AG09309 (cell line): ENCODE measurements at places on chromosomes 12 and 14.

DNA sequence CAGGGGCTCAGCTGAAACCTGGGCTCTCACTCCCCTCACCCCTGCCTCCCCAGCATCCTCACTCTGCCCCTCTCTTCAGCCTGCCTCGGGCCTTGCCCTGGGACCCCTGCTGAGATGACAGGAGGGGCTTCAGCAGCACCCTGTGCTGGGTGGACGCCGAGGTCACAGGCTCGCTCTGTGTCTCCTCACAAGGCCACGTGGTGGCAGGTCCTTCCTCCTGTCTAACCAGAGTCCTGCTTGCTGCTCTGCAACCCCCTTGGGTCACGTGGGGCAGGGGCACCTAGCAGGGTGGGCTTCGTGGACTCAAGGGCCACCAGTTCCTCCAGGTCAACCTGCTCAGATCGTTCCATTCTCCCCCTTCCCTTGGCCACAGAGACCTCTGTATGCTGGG, 90.4 kb downstream of the TMEM121 start:
- DNase-seq: no peak

DNA sequence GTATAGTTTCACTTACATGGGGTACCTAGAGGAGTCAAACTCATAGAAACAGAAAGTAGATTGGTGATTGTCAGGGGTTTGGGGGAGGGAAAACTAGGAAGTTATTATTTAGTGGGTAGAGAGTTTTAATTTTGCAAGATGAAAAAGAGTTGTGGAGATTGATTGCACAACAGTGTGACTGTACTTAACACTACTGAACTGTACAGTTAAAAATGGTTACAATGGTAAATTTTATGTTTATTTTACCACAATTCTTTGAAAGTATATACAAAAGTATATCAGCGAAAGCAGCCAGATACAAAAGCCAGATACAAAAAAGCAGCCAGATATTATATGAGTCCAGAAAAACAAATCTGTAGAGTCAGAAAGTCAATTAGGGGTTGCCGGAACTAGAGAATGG, 247.6 kb downstream of the IPO8 start:
- DNase-seq: no peak

- DNase-seq: no peak
Observed at GRCh38 chr14:74945852-74946658, 9.3 kb downstream of the PGF start.

DNA sequence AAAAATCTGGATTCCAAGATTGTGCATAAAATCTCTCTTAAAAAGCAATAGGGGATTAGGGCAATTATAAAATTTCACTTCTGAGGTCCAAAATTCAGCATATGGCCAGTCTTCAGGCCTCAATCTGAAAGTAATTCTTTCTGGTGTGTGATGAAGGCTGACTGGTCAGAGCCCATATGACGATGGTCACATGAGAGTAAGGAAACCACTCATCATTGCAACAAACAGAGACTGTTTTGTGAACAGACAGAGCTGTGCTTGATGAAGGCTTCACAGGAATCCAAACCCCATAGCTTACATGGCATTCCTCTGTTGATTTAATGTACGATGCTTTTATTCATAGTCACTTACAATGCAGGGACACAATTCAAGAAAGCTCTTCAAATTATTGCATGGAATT, 238.1 kb downstream of the APAF1 start:
- no peak for DNase-seq

- no peak for DNase-seq
Observed at GRCh38 chr12:31526158-31526546, 64.8 kb downstream of the DENND5B start.

DNA sequence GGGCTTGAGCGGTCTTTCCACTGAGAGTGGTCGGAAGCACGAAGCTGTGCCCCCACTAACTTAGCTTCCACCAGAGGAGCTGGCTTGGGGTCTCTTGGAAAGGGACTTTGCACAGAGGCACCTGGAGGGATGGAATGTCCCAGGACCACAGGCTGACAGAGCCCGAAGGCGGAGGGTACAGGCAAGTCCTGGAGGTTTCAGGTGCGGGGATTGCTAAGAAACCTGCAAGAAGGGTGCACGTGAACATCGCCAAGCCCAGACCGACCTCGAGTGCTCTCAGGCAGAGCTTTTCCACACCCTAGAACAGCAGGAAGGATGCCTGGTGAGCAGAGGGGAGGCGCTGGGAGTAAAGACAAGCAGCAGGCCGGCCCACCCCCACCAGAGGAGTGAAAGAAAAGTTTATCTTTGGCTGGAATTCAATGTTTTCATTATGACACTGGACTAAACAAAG, 61.6 kb downstream of the SERPINA3 start:
- no peak for DNase-seq

DNA sequence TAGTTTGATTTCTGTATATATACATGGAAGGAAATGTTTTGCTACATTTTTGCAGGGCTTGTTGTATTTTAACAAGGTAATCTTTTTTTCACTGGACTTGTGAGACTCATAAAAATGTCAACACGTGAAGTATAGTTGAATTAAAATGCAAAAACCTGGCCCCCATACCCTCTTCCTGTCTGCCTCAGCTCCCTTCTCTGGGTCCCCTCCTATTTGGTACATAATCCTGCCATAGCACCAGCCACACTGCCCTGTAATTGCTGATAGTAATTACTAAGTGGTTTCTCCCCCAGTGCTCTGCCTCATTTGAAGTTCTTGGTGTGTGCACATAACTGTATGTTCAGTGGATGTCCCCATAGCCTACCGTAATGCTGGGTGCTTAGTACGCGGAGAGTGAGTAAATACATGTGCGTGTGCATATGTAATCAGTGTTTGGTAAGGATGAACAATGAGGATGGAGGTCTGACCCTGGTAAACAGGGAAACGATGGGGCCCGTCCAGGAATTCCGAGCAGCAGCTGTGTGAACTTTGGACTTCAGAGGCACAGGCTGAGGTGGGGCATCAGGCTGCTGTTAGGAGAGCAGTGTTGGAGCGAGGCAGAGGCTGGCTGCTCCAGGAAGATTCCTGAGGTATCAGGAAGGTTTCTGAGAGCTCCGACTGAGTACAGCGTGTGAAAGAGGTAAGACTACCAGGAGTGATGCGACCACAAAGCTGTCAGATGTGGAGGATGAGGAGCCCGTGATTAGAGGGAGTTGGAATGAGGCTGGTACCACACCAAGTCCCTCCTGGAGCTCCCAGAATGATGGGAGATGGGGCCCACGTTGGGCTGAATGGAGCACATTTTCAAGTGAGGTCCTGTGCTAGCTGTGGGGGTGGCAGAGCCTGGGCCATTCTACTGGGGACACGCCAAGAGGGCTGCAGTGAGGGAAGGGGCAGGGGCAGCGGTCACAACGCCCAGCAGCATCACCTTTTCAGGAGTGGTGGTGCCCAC, 106.8 kb downstream of the PELI2 start:
- DNase-seq: no peak

DNA sequence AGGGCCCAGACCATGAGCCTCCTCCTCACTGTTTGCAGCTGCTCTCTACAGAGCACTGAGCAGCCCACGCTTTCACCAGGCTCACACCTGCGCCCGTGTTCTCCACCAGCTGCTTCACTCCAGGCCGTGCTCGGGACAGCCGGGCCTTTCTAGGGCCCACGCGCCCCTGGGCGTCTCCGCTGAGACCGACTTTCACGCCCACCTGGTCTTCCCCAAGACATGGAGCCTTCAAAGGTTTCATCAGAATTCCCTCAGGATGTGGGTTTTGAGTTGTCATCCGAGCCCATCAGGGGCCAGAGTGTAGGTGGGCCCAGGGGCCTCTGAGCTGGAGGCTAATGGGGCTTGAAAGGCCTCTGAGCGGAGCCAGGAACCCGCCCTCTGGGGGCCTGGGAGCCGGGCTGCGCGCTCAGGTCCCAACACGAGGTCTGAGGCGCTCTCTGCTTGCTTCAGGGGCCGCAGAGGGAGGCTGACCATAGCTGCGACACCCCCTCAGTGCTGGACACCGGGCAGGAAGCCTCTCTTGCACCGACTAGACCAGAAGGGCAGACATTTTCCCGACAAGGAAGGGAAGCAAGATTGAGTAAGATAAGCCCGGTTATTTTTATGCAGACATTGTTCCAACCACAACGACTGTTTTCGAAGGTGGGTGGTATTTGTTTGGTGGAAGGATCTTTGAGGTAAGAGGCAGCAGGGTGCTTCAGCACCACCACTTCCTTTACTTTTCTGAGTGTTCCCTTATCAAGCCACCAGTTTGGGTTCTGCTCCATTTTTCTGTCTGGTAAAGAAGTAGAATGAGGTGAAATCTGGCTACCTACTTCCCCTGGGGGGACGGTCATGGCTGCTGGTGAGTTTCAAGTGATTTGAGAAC, 125.0 kb upstream of the FUT8 start:
- no peak for DNase-seq

DNA sequence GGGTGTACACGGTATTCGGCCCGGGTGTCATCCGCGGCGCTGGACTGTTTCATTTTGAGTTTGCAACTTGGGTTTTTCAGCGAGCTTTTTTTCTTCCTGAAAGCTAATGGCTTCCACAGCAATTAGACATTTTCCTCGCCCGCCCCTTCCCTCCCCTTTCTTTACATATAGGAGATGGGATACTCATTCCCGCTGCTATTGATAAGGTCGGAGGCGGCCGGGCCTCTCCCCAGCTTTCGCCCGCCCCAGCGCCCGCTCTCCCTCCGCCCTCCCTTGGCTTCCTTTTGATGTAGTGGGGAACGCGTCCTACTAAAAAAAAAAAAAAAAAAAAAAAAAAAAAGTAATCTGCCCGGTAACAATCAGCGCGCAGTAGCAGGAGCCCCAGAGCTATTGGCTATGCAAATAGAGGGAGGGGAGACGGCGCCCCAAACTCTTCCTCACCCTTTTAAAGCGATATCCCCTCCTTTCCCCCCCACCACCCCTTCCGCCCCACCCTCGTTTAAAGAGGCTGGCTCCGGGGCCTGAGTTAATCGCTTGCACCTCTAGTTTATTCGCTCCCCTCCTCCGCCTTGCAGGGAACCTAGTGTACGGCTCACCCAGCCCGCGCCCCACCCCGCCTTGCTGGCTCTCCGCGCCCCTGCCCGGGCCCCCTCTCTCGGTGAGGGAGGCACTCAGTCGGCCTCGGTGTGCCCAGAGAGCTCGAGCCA, 1.7 kb upstream of the CCND2 start:
- DNase-seq: no peak

- no peak for DNase-seq
Observed at GRCh38 chr12:76757694-76758093, 6.2 kb upstream of the ZDHHC17 start.

GRCh38 chr12:76542908-76543307, 16.7 kb downstream of the OSBPL8 start:
- DNase-seq: no peak

DNA sequence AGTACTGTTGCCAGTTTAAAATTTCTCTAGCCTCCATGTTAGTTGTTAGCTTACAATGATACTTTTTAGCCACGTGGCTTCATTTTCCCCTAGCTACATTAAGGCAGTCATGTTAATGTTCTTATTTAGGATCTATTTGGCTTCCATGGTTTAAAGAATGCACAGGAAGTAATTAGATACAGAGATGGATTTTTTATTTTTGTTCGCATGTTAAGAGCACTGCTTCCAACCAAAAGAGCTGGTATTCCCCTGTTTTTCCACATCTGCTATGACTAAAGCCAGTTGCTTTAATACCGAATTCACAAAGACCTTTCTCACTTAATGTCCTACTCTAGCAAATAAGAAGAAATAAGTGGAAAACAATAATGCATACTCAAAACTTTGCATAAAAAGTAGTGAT, 45.1 kb downstream of the PRORP start:
- DNase-seq: no peak

DNA sequence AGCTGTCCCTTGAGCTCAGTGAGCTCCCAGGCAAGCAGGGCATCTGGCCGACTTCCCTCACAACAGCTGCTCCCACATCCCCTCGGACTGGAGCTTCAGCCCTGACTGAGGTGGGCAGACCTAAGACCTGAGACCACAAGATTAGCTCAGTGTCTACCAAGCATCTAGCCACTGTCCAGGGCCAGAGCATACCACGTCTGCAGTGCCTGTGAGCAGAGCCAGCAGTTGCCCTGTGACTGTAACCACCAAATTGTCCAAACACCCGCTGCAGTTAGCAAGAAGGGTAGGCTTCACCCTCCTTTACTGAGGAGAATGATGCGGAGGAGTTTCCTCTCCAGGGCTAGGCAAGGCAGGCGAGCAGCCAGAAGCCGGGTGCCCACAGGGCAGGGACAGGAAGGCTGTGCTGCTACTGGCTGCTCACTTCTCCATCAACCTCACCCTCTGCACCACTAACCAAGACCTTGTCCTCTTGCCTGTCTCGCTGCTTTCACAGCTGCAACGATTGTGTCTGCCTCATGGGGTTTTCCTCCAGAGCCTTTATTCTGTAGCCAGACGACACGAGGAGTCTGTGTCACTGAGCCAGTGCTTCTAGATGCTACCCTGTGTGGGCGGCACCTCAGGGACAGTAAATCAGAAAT, 53.9 kb downstream of the ANAPC7 start:
- DNase-seq: no peak

- no peak for DNase-seq
Observed at GRCh38 chr14:21078287-21078686, 8.2 kb downstream of the ARHGEF40 start.

DNA sequence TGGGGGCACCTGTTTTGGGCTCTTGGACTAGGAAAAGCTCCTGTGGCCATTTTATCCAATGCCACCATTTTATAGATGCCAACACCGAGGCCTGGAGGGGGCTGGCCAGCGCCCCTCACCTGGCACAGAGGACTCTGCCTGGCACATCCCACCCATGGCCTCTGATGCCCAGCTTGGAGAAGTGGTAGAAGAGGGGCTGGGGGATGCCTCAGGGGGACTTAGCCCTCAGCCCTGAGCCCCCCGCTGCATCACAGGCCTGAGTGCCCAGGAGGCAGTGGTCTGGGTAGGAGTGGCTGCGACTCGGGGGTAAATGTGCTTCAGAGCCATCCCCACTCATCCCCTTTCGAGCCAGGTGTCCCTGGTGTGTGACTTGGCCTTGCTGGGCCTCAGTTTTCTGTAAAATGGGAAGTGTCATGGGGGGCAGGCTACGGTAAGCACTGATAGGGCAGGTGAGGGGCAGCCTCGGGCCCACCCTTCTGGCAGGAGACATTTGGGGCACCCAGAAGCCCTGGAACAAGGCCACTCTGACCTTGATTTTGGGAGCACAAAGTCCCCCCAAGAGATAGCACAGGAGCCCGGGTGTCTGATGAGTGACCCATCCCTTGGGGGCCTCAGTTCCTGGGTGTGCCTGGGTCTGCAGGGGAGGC, 22.5 kb downstream of the SH2B3 start:
- DNase-seq: no peak

DNA sequence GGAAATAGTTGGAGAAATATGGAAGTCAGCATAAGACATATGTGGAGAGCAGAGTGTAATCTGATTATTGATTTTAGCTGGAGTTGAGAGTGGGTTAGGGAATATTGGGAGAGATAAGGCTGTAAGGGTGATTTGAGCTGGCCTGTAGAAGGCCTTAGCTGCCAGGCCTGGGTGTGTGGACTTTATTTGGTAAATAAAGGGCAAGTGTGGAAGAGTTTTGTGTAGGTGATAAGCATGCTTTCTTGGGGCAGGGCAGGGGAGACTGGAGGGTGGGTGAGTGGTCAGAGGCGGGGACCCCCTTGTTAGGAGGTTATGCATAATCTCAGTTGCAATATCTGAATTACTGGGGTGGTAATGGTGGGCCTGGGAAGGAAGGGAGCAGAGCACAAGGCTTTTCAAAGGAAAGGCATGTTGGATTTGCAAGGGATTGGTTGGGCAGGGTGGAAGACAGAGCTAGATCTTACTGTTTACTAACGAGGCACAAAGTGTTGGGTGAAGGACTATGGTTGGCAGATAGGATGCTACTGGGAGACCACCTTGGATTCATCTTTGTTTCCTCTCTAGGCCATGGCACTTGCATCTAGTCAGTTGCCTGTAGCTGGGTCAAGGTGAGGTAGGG, 5.5 kb downstream of the KHNYN start:
- no peak for DNase-seq
